ENCODE measurements at places on chromosomes 5 and 9.
A peak's percentile ranks its signal among the peaks of the same experiment; 100 is the strongest.

- no peak for DNase-seq
Observed at GRCh38 chr5:143826951-143827444, 15.0 kb downstream of the HMHB1 start.

DNA sequence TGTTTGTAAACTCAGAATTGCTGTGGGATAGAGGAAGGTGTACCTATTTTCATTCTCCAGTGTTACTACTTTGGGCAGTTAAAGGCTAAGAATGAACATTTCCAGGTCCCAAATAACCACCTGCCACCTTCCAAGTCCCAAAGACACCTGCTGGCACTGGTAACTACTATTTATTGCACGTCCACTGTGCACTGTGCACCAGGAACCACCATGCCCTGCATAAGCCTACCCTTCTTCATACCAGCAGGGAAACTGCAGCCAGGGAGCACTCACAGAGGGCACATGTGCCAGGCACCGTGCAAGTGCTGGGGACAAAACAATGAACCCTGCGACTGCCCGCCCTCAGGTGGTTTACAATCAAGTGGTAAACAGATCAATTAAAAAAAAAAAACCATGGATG, 34.9 kb downstream of the RAPGEF1 start:
- DNase-seq: no peak

- no peak for DNase-seq
Observed at GRCh38 chr9:74639112-74639511, 142.0 kb downstream of the RORB start.

DNA sequence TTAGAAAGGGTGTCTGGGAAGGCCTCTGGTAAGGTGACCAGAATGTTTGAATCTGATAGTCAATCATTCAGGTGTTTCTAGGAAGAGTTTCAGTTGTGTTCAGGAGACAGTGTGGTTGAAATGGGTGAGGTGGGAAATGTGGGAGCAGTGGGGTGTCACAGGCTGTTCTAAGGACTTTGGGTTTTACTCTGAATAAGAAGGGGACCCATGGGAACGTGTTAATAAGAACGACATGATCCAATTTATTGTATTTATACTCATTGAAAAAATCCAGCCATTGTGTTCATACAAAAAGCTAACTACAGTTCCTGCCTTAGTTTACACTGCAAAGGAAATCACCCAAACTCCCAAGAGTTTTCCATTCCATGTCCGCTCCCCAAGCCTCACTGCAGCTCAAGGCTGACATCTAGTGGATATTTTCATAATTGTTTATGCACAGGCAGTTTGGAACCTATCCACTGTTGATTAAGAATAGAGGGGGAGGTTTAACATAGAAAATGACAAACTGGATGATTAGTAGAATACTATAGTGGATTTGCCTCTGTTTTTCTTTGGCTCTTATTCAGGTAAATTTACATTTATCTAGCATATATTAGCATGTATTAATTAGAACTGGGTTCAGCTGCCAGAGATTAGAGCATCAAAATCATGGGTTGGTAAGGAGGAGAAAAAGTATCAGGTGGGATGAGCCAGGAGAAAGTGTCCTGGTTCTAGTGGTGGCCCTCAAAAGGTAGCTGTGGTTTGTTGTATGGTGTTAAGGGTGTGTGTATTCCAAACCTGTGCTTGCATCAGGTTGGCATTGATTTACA, 17.7 kb downstream of the CAVIN4 start:
- peak; percentile 42 for DNase-seq

GRCh38 chr9:18056269-18056992, 417.5 kb upstream of the ADAMTSL1 start:
- DNase-seq: no peak

- DNase-seq: no peak
Observed at GRCh38 chr5:137091472-137091871, 407.7 kb downstream of the SPOCK1 start.

- DNase-seq: no peak
Observed at GRCh38 chr5:67799732-67800234, 415.8 kb upstream of the PIK3R1 start.

- DNase-seq: no peak
Observed at GRCh38 chr9:112640311-112640710, 77.6 kb downstream of the INIP start.

DNA sequence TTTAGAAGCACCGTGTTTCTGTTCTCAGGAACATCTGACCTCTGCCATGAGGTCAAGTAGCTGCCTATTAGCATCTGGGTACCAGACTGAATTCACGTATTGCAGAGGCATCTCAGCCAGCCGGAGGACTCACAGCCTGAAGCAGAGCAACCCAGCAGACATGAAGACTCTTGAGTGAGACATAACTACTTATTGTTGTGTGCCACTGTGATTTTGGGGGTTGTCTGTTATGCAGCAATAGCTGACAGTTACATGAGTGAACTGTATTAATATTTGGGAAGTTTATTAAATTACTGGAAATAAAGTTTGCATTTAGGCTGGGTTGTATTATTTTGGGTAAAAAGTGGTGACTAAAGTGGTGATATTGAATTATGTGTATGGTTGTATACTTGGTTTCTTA, 1.3 kb upstream of the ACOT12 start:
- no peak for DNase-seq

- no peak for DNase-seq
Observed at GRCh38 chr9:134748591-134748990, 107.0 kb downstream of the COL5A1 start.

DNA sequence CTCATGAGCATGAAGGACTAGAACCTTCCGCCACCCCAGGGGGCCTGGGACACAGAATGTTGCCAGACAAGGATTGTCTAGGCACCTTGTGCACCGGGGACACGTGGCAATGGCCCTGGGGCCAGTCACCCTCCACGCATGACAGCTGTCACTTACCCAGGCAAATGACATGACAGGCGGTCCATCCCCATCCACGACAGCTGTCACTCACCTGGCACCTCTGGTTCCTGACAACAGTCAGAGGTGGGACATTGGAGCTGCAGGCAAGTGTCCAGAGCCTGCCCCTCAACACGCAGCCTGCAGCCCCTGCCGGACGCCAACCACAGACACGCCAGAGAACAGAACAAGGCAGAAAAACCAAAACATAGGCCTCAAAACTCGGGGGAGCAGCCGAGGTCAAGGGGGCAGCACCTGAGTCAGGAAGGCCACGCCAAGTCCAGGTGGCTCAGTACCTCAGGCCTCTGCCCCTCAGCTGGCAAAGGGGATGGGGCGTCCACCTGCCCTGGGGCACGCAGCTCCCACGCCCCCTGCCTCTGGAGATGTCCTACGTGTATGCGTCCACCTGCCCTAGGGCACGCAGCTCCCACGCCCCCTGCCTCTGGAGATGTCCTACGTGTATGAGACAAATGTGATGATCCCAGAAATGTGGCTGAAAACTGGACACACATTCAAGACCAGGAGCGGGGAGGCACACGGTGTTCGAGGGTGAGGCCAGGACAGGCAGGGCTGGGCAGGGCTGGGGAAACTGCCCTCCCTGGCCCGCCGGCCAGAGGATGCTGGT, 14.5 kb downstream of the VAV2 start:
- no peak for DNase-seq

Data from HuH-7 (cell line).